ENCODE measurements at places on chromosomes 4 and X.

GRCh38 chr4:53786632-53787031 is 195.3 kb upstream of the LNX1 start:
- DNase-seq: no peak

DNA sequence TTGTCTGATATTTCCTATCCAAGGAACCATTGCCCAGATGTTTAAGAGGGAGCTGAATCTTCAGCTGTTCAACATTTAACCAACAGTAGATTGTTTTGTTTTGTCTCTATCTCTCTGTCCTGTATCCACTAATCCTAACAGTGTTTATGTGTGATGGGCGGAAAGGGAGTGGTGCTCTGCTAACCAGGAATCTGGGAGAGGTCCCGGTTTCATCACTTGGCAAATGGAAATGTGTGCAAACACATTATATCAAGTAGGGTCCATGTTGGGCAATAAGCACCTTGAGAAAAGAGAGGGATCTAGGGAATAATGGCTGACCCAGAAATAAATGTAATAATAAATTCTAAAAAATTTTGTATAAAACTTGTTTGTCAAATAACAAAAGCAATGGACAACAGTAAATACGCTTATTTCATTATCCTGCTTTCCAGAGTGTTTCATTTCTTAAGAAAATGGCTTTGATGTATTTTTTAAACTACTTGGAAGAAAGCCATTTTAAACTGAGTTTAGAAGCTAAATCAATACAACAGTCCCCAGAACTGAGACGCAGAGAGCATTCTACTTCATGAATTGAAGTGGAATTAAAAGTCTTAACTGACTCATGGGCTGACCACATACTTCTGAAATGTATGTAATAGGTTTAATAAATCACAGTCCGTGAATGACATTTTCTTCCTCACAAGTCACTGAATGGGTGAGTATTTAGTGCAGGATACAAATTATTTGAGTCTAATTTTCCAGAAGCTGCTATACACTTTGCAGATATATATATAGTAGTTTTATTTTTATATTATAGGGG is 55.8 kb downstream of the EMCN start:
- no peak for DNase-seq

GRCh38 chrX:45783002-45783401 is 582.3 kb upstream of the DIPK2B start:
- no peak for DNase-seq

DNA sequence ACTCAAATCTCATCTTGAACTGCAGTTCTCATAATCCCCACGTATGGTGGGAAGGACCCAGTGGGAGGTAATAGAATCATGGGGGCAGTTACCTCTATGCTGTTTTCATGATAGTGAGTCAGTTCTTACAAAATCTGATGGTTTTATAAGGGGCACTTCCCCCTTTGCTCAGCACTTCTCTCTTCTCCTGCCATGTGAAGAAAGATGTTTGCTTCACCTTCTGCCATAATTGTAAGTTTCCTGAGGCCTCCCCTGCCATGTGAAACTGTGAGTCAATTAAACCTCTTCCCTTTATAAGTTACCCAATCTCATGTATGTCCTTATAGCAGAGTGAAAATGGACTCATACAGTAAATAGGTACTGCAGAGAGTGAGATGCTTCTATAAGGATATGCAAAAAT is 1050.6 kb upstream of the GRIA3 start:
- no peak for DNase-seq

GRCh38 chr4:113327494-113327893 is 278.0 kb downstream of the ANK2 start:
- DNase-seq: no peak

- no peak for DNase-seq
Observed at GRCh38 chr4:38309471-38309870, 349.3 kb downstream of the PTTG2 start.

Data from stimulated activated CD4-positive, alpha-beta T cell treated with anti-CD3 and anti-CD28 coated beads, Interleukin-15, amount 100 ng/mL, for 1 hour (primary cell).